Large intestine (tissue), 12 donors: ENCODE measurements at places on chromosomes 16 and 17.

DNA sequence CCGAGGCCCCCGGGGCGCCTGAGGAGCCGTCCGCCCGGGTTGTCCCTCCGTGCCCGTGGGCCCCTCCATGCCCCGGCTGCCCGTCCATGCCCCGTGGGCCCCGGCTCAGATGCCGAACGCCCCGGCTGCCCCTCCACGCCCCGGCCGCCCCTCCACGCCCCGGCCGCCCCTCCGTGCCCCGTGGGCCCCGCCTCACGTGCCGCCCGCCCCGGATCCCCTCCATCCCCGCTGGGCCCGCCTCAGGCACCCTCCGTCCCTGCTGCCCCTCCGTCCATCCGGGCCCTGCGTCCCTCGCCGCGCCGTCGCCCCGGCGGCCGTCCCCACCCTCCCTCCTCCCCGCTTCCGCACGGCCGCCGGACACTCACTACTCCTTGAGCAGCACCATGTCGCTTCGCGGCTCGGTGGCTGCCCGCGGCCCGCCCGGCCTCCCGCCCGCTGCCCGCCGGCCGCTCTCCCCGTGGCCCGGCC is 382 bp downstream of the PITPNA start:
- DNase-seq = no peak

GRCh38 chr17:80220736-80221215 is 549 bp downstream of the SLC26A11 start:
- DNase-seq = peak; percentile 52

DNA sequence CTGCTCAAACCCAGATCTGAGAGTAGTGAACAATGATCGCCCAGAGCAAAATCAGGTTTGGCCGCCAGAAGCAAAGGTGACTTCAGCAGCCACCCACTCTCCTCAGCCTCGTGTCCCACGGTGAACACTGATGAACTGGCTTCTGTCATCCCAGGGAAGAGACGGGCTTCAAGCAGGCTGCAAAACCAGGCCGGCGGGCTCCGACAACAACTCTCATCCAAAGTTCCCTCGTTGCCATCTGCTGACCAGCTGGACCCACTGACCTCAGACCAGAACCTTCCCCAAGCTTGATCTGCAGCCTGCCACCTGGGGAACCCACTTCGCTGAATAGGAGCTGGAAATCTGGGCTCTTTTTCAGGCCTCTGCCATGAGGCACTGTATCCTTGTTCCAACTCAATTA is 69.6 kb upstream of the MRTFB start:
- no peak for DNase-seq

- no peak for DNase-seq
Measured at GRCh38 chr17:55163408-55163807, 101.4 kb upstream of the HLF start.

GRCh38 chr16:88747588-88748301 is 37.3 kb downstream of the PIEZO1 start:
- no peak for DNase-seq

DNA sequence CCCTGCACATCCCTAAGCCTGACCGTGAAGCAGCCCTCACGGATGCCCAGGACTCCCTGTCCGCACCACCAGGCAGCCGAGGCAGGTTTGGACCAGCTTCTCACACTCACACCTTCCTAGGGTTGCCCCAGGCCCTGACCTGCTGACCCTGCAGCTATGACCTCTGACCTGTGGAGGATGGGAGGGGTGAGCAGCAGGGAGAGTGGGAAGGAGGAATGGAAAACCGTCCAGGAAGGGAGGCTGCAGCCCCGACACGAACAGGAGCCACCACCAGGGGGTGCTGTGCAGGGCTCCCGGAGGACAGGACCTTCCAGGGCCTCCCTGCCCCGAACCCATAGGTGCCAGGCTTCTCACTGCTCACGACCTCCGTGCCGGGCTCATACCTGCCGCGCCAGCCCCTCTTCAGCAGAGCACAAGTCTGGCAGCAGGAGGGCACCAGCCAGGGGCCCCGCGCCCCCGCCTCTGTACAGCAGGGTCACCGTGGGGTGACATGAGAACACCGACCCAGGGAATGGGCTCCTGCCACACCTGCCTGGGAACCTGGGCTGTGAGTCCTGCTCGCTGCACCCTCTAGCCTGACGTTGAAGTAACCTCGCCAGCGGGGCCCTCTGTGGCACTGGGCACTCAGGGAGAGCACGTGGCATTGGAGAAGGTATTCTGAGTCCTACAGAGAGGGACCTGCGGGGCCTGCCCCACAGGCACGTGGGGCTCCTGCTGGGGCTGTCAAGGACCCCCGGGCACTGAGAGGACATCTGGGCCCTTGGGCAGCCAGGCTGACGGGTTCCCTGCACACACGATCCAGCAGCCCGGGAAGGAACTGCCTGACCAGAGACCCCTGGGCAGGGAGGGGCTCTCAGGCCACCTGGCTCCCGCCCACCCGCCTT is 37.6 kb downstream of the CTU2 start:
- DNase-seq = peak; percentile 59

DNA sequence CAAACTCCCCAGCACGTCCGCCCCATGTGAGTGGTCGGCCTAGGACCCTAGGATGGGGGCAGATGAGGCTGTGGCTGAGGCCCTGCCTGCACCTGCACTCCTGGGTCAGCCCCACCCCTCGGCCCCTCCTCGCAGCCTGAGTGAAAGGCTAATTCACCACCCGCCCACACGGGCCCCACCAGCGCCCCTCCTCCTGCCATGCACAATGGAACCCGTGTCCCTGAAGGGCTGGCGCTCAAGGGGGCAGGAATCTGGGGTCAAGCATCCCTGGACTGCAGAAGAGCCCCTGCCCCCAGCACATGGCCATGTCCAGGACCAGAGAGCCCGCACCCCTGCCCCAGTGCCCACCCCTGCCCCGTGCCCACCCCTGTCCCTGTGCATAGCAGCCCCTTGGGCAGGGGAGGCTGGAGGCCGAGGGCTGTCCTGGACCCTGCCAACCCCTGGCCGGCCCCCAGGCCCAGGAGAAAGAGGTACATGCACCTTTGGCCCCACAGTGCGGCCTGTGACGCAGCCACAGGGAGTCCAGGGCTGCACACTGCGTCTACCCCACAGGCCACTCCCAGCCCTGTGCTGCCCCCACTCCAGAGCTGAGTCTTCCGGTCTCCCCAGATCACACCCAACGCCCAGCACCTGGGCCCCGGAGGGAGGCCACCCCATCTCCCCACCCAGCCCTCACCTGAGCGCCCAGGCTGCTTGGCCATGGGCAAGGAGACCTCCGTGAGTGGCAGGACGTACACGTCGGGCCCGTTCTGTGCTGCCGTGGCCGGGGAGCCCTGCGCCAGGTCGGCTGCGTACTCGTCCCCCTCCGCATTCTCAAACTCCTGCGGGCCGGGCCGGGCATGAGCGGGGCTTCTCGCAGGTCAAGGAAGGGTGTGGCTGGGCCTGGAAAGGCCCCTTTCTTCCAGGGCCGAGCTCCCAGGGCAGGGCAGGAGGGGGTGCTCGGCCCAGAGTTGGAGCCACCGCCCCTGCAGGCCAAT is 34.6 kb upstream of the PVALEF start:
- peak; percentile 80 for DNase-seq
